Activated T-cell treated with anti-CD3 and anti-CD28 coated beads, Interleukin-2, amount 50 U/mL, for 24 hours (primary cell): ENCODE measurements at places on chromosomes 5 and 9.
A peak's percentile ranks its signal among the peaks of the same experiment; 100 is the strongest.

- no peak for DNase-seq
Measured at GRCh38 chr5:39394946-39395345, 29.8 kb downstream of the DAB2 start.

GRCh38 chr9:134272302-134273023 lies 53.8 kb upstream of the RXRA start:
- DNase-seq: no peak

DNA sequence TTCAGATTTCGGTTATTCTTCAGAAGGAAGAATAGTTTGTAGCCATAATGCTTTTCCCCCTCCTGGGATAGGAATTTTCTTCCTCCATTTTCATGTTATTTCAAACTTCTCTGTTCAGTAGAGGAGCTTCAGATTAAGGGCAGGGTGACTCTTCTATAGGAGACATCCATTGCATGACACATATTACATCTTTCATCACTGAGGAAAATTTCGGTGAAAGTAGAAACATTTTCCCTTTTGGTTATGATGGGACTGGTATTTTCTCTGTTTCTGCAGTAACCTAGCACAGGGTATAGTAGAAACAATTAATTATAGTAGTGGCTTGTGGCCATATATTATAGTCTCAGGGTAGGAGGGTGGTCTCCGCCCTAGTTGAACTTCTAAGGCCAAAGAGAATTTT lies 1.1 kb downstream of the IPO11 start:
- no peak for DNase-seq

- no peak for DNase-seq
Measured at GRCh38 chr9:87201351-87201751, 254.0 kb upstream of the GAS1 start.

GRCh38 chr5:98787131-98787719 lies 13.8 kb downstream of the RGMB start:
- no peak for DNase-seq

DNA sequence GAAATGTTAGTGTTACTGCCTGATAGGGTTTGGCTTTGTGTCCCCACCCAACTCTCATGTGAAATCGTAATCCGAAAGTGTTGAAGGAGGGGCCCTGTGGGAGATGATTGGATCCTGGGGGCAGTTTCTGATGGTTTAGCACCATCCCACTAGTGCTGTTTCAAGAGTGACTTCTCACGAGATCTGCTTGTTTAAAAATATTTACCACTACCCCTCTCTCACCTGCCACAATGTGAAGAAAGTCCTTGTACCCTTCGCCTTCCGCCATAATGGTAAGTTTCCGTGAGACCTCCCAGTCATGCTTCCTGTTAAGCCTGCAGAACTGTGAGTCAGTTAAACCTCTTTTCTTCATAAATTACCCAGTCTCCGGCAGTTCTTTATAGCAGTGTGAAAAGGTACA lies 2.6 kb upstream of the RFX3 start:
- peak; percentile 56 for DNase-seq

- no peak for DNase-seq
Measured at GRCh38 chr5:76393035-76393680, 9.9 kb upstream of the IQGAP2 start.

GRCh38 chr5:151772846-151773561 lies 1.2 kb downstream of the G3BP1 start:
- no peak for DNase-seq

- no peak for DNase-seq
Measured at GRCh38 chr5:139094154-139095131, 103.7 kb downstream of the SIL1 start.

- no peak for DNase-seq
Measured at GRCh38 chr5:14776602-14777001, 95.0 kb downstream of the ANKH start.

DNA sequence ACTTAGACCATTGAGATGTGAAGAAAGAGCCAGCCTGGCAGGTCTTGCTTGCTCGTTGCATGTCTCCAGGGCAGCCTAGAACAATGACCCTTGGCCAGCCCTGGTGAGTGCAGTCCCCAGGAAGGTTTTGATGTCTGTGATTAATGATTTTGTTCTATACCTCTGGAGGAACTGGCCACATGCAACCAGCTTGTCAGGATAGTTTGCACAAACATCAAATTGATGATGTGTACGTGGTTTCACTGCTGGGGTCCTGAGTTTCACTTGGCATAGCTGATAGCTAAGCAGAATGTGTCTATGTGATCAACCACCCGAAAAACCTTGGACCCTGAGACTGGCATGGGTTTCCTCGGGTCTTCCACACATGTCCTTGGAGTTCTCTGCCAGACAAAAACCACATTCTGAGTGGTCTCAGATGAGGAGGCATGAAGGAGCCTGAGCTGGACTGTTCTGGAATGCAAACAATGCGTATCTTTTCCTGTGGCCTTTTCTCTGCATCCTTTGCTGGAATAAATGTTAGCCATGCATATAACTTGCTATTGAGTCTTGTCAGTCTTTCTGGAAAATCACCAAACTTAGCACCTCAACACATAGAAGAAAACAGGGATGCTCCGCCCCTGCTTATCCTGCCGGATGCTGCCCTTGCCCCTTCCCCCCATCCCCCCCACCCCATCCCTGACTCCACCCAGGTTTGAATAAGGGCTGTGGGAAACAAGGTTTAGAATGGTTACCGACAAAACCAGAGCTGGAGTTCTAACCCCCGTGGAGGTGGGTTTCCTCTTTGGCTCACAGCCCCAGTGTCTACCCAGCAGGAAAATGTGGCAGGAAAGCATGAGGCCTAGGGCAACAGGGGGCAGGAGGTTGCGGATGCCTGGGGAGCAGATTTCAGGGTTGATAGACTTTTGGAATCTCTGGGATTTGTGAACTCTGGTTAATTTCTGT lies 50.1 kb upstream of the ANKRD33B start:
- DNase-seq: no peak

GRCh38 chr5:38807570-38808483 lies 38.0 kb upstream of the OSMR start:
- DNase-seq: no peak

DNA sequence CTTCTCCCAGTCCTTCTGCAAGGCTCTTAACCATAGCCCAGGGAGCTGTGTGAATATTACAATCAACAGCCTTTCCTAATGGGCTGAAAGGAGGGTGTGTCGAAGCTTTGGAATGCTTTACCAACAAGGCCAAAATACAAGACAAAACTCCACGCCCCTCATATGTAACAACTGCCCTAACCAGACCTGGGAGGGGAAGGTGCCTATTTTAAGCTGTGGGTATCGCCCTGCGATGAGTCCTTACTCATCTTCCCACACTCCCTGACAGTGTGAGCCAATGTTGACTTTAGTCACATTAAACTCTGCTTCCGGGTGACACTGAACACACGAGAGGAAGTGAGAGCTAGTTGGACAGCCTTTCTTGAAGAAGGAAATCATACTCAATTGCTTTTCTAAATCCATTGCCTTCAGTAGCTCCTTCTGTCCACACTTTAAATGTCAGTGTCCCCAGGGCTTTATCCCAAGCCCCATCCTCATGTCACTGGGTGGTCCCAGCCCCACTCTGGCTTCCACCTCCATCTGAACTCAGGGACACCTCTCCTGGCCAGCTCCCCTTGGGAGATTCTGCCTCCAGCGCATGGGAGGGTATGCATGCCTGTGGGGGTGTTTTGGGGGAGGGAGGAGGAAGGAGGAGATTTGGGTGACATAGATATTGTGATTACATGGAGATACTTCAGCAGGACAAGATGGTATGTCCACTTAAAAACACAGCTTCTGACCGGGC lies 6.5 kb upstream of the TBC1D9B start:
- DNase-seq: no peak
